Pulmonary artery endothelial cell (primary cell): ENCODE measurements at places on chromosomes 13 and 19. TPM values are rescaled to one million over a fixed set of nuclear protein-coding genes. Genes with fewer than 3 reads are reported as not detected.

The ZNF471 gene
- 1.8 and 2.9 TPM in 2 replicates for total RNA-seq

DNA sequence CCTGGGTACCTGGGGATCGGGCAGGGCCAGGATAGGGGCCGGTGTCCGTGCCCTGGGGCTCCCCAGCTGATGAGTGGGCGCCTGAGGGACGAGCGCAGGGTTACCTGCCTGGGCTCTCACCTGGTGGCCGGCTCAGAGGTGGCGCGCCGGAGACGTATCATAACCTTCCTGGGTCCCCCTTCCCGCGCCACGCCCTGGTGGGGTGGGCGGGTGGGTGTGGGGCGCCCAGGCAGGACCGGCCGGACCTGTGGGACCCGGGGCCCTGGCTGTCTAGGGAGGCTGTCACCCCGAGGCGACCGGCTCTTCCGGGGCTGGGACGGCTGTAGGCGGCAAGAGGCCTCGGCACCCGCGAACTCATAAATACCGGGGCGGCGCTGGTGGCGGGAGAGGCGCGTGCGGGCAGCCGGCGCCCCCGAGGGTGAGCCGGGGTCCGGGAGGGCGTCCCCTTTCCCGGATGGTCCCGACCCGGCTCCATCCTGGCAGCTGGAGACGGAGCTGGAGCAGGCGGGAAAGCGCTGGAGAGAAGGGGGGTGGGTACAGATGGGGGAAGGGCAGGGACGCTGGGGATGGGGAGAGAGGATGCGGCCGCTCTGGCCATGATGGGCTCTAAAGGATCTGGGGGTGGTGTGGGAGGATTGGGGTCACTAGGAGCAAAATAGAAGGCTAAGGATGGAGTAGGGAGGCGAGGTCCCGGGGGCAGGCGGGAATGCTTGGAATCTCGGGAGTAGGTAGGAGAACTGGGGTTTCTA, at the start of gene ACP7:
TSS of gene ACP7 (plus strand) at position 386 of the 749 bp plus-strand sequence. CDS start 902 bp downstream, outside the sequence.
- DNase-seq = no peak

DNA sequence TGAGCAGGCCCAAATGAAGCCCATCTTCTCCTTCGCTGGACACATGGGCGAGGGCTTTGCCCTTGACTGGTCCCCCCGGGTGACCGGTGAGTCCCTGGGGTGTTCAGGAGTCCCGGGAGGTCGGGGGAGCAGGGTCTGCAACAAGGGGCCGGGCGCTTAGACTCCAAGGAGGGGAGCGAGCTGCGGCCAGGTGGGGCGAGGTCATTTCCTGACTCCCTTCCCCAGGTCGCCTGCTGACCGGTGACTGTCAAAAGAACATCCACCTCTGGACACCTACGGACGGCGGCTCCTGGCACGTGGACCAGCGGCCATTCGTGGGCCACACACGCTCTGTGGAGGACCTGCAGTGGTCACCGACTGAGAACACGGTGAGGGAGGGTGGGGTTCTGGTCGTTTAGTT, 4.7 kb downstream of the GRWD1 start:
- no peak for DNase-seq

The ZNF653 gene
- 5.5 and 6.0 TPM in 2 replicates for total RNA-seq

The USHBP1 gene
- total RNA-seq = 5.0 and 5.7 TPM in 2 replicates

GRCh38 chr19:10816691-10817090, 19.3 kb downstream of the TMED1 start:
- DNase-seq = no peak
